ENCODE measurements at places on chromosomes 4 and X.

- DNase-seq: no peak
Observed at GRCh38 chr4:100795581-100795980, 277.8 kb upstream of the EMCN start.

DNA sequence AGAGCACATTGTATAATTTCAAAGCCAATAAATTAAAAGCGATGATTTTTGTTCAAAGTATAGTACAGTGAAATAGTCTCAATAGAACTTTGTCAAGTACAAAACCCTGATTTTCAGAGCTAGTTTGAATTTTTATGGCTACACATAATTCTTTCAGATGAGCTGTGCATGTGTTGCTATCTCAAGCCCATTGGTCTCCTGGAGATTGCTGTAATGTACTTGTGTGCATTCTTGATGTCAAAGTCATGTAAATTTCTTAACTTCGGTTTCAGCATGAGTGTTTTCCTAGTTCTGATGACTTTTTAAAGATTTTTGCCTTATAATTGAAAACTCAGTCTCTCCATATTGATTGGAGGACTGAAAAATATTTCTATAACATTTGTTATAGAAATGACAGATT, 200.8 kb downstream of the CEP135 start:
- no peak for DNase-seq

DNA sequence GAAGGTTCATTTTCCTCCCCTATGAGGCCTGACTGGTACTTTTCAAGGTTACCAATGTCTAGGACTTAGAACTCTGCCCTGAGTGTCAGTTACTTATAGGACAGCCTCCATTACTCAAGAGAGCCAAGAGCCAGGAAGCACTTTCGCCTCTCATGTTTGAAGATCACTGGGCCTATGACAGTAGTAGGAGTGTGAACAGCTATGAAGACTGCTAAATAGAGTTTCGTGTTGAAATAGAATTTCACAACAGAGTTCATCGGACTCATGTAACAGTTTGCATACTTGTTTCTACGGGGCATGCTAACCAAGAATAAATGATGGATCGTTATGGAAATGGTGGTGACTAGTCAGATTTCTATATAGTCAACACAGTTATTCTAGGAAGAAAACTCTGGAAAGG, 97.8 kb upstream of the GPC4 start:
- DNase-seq: no peak

GRCh38 chr4:101806914-101807313, 16.4 kb downstream of the BANK1 start:
- no peak for DNase-seq

- DNase-seq: no peak
Observed at GRCh38 chr4:187617113-187617512, 378.5 kb upstream of the ZFP42 start.

GRCh38 chrX:50372966-50373365, 97.7 kb downstream of the DGKK start:
- DNase-seq: no peak

DNA sequence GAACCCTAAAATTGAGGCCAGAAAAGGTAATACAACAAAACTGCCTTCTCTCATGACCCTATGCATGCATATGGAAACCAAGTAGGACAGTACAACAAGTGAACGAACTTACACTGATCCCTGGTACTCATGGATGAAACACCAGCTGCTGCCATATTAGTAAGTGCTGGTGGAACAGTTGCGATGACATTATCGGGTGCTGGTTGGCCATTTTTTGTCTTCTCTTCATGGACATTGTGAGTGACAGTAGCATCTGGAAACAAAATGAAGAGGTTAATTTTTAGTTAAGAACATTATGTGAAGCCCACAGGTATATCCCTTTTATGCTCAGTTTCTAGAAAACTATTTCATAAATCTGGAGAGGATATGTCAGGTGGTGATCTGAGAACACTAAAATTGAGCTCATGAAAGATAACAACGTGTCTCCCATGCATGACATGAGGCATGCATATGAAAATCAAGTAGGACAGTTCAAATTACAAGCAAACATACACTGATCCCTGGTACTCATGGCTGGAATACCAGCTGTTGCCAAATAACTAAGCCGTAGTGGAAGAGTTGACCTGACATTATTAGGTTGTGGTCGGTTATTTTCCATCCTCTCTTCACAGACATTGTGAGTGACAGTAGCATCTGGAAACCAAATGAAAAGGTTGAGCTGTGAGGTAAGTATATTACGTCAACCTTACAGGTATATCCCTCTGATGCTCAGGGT, 74.2 kb upstream of the CT45A1 start:
- no peak for DNase-seq

DNA sequence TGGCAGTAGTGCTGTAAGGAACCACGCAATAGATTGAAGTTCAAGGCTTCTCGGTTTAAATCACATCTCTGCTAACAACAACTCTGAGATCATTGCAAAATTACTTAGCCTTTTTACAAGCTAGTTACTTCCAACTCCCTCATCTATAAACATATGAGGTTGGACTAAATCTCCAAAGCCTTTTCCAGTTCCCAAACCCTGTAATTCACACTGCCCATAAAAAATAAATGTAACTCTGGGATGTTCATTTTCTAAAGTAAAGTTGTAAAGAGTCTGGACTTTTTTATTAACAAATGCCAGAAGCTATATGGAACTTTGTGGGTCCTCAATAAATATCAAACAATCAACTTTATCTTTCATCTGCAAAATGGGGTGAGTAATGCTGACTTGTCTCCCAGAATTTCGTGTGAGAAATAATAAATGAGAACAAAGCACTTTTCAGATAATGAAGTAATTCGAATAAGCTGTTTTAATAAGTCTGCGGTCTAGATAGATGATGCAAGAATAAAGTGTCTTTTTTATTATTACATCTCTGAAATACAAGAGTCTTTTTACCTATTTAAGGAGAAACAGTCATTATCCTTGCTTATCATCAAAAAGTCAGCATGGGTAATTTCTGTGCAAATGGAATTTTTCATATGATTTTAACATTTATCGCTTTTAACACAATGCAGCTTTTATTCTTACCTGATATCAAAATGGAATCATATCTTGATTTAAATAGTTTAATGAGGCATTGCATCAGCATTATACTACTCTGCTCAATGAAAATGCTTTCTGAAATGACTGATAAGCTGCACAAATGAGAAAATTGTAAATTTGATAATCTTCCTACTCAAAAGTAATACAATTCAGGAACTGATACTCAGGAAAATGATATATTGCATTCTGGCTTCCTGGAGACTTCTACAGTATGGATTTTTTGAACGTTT, 252.6 kb downstream of the BANK1 start:
- no peak for DNase-seq

- no peak for DNase-seq
Observed at GRCh38 chr4:38111717-38112116, 151.5 kb downstream of the PTTG2 start.

All from stimulated activated CD4-positive, alpha-beta T cell treated with anti-CD3 and anti-CD28 coated beads, Interleukin-12 subunit alpha, Interleukin-12 subunit beta, amount 100 ng/mL, for 48 hours (primary cell).